ENCODE measurements at places on chromosomes 6 and 20.

- DNase-seq = no peak
Observed at GRCh38 chr6:131250936-131251335, 115.7 kb downstream of the AKAP7 start.

DNA sequence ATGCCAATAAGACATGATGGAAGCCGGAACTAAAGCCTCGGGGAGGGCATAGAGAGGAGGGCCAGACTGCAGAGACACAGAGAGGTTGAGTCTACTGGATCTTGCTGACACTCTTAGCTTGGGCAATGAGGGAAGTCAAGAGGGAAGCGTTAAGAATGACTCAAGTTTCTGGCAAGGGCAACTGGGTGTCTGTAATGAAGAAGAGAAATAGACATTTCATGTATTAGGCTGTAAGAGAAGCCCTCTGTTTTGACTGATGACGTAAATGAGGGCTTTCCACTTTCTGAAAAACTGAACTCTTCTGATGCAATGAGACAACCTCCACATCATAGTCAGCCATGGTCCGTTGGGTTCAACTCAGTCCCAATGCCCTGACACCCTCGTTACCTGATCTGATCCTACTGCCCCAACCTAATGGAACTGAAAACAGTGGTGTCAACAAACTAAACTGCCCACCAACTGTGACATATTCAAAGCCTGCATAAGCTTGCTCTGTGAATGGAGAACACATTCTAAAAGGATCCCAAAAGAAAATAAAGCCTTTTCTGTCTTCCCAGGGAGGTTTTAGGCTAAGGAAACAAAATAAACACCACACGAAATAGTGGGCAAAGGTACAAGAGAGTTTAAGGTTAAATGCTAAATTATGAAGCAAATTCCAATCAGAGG lies 45.8 kb upstream of the PNRC1 start:
- no peak for DNase-seq

DNA sequence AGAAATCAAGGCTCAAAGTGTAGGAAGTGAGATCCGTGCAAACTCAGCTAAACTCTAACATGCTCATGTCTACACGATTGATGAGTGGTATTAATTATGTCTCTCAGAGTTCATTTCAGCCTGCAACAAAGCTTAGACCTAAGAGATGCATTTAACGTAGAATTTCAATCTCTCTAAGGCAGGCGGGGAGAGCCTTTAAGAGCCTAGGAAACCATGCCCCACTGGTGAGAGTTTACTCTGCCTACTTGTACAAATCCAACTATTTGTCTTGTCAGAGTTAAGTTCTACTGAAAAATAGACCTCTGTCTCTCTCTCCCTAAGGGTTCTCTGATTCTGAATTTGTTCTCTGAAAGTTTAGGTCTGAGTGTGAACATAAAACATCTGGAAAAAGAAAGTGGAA lies 100.9 kb downstream of the SPTLC3 start:
- no peak for DNase-seq

- no peak for DNase-seq
Observed at GRCh38 chr6:8195714-8196102, 93.4 kb upstream of the EEF1E1 start.

DNA sequence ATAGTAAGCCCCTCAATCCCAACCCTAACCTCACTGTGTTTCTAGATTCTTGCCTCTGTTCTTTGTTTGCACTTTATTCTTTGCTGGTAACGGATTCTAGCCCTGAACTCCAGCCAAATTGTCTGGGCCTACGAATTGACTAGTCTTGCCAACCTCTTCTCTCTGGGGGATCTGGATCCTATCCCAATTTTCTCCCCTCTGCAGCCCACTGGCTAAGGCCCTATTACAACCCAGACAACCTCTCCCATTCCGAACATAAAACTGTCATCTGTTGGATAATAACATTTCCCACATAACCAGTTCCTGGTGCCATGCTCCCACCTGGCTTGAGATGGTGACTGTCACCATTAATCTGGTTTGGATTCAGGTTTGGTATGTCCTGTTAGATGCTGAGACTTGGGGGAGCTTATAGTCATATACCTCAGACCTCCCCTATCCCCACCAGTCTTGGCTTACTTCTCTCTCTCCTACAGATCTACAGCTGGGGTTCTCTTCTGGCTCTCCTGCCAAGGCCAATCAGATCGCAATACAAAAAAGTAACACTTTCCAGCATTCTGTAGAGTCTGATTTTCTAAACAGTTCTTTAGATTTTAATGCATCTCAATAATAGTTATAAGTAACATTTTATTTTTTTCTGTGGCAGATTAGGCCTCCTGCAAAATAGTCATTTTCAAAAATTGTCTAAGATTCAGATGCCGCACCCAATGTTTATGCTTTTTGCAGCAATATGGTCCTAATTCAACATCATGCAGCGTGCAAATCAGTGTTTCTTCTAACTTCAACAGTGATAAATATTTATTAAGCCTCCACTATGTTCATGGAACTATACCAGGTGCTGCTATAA lies 29.8 kb upstream of the AHI1 start:
- DNase-seq = no peak
